ENCODE measurements at places on chromosomes 12 and 14. TPM values are rescaled to one million over a fixed set of nuclear protein-coding genes. Genes with fewer than 3 reads are reported as not detected.

- H3K4me3 ChIP-seq, result no peak overlapping the region
- DNase-seq, result no peak
- peaks cover 23% of the 10 kb centered on the region for H3K27me3 ChIP-seq
Observed at GRCh38 chr12:106576848-106577247, 6.0 kb upstream of the RFX4 start.

- H3K4me3 ChIP-seq, result peak within 1 kb of the TSS; percentile 84
- peak within 1 kb of the TSS; percentile 70 for H3K27ac ChIP-seq
- H3K36me3 ChIP-seq, result no peaks in the 10 kb centered on the region
- no peaks in the 10 kb centered on the region for H3K27me3 ChIP-seq
- H3K4me1 ChIP-seq, result peaks cover 39% of the 10 kb centered on the region
Observed at GRCh38 chr12:132489602-132490266, at the start of gene FBRSL1. Gene FBRSL1 (plus strand): TSS chr12:132490151.

GRCh38 chr12:75712223-75712622, 200.8 kb upstream of the KRR1 start:
- no peaks in the 10 kb centered on the region for H3K27me3 ChIP-seq
- H3K4me1 ChIP-seq, result peaks cover 59% of the 10 kb centered on the region
- H3K27ac ChIP-seq, result peak overlapping the region; percentile 100
- DNase-seq, result peak; percentile 71
- no peaks in the 10 kb centered on the region for H3K36me3 ChIP-seq

DNA sequence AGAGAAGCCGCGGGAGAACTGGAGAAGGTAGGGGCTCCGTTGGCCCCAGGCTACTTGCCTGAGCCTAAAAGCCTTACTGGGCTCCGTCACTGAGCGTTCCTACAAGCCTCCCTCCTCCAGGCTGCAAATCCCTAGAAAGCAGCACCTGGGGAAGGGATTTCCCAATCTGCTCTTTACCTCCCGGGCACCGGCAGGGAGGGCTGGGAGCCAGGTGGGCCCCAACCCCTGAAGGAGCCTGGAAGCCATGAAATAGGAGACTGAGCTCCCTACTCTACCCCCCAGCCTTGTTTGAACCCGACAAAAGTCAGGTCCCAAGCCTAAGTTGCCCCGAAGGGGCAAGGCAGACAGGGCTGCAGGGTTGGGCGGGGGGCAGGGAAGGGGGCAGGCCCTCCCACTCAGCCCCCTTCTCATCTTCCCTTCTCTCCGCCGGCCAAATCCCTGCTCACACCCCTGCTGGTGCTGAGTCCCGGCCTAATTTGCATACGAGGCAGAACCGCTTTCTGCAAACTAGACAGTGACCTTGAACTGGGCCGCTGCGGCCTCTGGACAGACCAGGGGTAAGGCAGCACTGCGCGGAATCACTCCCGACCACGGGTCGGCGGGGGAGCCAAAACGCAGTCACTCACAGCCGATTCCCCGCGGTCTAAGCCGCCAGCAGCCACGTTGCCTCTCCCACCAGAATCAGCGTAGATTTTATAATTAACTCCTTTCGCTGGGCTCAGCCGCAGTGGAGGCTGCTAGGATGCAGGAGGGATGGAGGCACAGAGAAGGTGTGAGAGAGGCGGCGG, 3.7 kb upstream of the HOXC12 start:
- peak overlapping the region; percentile 3 for H3K4me3 ChIP-seq
- no peak for DNase-seq
- no peaks in the 10 kb centered on the region for H3K36me3 ChIP-seq
- peaks cover 85% of the 10 kb centered on the region for H3K4me1 ChIP-seq
- H3K27ac ChIP-seq, result peak overlapping the region; percentile 98
- no peaks in the 10 kb centered on the region for H3K27me3 ChIP-seq

- no peak overlapping the region for H3K4me3 ChIP-seq
- no peaks in the 10 kb centered on the region for H3K27me3 ChIP-seq
- DNase-seq, result no peak
Observed at GRCh38 chr12:99427104-99427503, 220.4 kb upstream of the GARIN6 start.

GRCh38 chr12:6774499-6775062, 2.3 kb downstream of the LAG3 start:
- peaks cover 18% of the 10 kb centered on the region for H3K4me1 ChIP-seq

The SLC5A8 gene
- total RNA-seq, result not detected

All from Panc1 (cell line).